GM10248 (cell line): ENCODE measurements at places on chromosomes 3 and 15.

DNA sequence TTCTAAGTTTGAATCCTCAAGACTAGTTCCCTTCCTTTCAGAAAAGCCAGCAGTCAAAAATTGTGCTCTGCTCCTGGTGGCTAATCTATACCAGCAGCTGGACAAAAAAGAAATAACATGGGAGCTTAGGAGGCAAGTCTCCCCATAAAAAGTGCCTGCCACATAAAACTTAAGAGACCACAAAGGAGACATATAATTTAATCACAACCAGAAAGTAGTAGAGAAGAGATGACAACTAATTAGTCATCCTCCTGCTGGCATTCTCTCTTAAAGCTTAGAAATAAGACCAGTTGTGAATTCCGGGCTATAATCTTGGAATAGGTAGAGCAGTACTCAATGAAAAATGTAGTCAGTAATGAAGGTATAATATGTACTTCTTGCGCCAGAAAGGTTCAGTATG lies 20.2 kb upstream of the IMPG2 start:
- DNase-seq, result no peak

DNA sequence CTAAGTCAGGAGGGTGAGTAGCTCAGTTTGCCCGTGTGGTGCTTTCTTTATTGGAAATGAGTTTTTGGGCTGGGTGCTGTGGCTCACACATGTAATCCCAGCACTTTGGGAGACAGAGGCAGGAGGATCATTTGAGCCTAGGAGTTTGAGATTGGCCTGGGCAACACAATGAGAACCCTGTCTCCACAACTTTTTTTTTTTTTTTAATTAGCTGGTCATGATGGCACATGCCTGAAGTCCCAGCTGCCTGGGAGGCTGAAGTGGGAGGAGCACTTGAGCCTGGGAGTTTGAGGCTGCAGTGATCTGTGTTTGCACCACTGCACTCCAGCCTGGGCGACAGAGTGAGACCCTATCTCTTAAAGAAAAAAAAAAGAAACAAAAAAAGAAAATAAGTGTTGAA lies 174.9 kb downstream of the NSMCE3 start:
- DNase-seq, result no peak

DNA sequence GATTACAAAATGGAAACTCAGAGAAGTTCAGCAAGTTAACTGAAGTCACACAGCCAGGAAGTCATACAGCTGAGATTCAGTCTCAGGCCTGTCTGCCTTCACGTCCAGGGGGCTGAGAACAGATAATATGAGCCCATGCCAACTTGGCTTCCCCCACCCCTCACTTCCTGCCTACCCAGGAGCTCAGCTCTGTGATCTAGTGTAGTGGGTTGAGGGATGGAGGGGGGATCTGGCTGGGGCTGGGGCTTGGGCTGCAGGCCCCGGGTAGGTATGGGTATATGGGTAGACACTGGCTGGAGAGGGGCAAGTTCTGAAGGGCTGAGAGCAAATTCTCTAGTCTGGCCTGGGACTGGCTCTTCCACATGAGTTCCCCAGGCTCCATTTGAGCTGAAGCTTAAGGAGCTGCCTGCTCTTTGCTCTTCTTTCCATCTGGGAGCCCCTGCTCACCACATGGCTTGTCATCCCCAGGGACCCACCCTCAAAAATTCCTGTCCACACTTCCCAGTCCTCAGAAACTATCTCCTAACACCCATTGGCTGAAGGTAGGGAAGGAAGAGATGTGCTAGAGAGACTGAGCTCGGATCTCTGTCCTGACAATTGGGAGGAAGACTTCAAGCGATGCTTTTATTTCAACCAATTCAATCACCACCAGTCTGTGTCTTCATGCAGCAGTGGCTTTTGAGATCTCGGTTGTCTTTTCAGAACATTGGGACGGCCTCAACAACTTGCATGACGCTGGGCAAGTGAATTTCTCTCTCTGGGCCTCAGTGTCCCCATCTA lies 2.0 kb downstream of the RASGRF1 start:
- no peak for DNase-seq

- no peak for DNase-seq
Observed at GRCh38 chr3:176848431-176849214, 348.7 kb downstream of the TBL1XR1 start.

DNA sequence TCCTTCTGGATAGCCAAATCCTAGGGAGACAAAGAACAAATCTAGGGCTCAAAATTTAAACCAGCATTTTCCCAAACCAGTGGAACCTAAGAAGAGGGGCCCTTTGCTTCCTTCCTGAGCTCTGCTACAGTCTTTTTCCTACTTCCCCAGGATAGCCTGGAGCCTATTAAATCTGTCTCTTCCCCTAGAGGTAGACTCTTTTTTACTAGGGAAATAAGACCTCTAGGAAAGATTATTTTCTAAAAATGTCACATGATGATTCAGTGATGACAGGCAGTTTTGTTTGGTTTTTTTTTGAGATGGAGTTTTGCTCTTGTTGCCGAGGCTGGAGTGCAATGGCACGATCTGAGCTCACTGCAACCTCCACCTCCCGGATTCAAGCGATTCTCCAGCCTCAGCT lies 18.5 kb downstream of the RMDN3 start:
- DNase-seq, result no peak

- no peak for DNase-seq
Observed at GRCh38 chr15:72205273-72205672, 7.7 kb upstream of the GRAMD2A start.

GRCh38 chr15:81923561-81924350 lies 122.1 kb downstream of the MEX3B start:
- no peak for DNase-seq

DNA sequence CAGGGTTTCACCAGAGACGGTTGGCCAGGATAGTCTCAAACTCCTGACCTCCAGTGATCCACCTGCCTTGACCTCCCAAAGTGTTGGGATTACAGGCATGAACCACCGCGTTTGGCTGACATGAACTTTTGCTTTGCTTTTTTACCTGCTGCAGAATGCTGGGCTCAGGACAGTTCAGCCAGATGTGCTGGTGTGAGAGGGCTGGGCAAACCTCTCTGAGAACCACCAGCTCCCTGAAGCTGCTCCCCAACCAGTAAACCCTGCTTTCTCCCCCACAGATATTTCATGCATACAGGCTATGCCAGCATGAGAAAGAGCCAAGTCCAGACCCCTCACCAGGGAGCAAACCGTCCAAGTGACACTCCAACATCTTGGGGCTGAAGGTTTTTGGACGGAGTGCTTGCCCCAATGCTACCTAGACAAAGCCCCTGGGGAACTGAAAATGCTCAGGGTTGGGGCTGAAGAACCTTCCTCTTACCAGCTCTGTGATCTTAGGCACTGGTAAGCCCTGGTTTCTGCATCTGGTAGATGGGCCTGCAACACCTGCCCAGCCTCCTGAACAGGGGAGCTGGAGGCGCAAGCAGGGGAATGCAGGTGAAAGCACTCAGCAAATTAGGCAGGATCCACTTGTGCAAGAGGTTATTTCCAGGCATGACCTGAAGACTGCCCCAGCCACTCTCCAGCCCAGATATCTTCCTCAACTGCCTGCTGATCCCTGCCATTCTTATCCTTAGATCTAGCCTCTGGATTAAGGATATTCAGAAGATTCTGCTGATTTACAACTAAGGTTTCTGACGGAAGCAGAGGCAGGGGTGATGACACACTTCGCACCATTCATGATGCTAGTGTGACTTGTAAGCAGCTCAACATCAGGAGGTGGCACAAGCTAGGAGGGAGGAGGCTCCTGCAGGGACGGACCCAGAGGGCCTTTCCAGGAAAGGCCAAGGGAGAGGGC lies 78.8 kb downstream of the TLE3 start:
- peak; percentile 41 for DNase-seq

DNA sequence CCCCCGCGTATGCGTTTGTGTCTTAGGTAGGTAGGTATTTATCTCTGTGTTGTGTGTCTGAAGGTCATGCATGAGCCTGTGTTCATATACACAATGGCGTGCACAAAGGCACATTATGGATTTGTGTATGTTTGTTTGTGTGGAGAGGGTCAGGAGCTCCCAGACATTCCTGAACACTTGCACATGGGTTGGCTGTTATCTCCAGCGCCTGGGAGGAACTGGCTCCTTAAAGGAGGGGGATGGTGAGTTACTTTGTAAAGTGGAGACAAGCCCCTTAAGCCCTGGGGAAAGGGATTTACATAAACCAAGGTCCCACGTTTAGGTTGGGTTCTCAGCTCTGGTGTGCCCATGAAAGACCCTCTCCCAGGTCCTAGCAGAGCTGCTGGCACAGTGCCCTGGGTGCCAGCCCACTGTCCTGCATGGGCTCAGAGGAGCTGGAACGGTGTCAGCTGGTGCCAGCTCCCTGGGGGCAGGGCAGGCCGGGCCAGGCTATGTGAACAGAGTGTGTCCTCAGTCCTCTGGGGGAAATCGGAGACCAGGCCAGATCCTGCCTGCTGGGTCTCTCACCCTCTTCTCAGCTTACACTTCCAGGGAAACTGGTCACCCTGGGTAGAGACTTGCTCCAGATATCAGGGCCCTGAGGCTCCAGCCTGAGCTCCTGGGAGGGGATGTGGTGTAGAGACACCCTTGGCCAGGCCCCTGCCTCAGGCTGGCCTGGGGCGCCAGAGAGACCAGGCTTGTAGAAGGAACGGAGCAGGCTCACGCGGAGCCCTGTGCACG lies 25.1 kb downstream of the SNX33 start:
- no peak for DNase-seq

GRCh38 chr3:197306374-197307086 lies 8.1 kb upstream of the DLG1 start:
- no peak for DNase-seq

DNA sequence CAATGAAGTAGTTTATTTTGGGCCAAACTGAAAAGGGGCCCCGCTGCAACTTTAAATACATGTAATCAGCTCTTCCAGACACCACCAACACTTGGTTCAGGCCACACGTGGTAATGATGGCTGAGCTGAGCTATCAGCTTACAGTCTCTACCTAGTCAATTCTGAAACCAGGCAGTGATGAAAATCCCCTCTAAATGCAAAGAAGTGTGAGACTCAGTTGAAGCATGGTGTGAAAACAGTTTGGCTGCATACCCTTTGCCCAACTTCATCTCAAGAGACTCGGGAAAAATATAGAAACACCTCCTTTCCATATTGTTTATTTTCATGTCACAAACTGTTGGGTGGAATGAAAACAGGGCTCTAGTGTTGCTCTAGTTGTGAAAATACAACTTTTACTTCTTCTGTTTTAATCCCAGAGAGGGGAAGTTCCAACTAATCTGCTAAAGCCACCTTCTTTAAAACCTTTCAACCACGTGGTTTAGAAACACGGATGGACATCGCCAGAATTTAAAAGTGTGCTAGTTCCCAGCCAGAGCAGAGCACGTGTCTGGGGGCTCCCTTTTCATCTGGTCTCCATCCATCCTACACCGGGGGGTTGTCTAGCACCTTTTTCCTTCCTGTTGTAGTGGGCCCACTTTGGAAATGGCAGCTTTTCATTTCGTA lies 229.1 kb downstream of the EPHB1 start:
- DNase-seq, result no peak

GRCh38 chr3:88703501-88704059 lies 403.8 kb upstream of the EPHA3 start:
- DNase-seq, result no peak

DNA sequence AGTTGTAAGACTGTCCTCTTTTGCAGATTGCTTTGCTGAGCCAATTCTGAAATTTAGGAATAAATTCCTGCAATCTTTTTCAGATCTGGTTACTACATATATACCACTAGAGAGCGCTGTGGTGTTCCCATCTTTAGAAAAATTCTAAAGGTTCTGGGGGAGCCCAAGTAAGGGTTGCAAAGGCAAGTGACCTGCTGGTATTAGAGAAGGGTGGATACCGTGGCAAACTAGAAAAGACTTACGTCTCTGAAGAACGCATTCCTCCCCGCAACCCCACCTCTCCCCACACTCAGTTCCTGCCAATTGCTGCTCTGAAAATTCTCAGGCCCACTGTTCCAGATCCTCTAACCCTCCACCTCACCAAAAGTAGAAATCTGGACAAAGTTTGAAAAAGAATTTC lies 48.5 kb downstream of the EFHB start:
- DNase-seq, result peak; percentile 50

DNA sequence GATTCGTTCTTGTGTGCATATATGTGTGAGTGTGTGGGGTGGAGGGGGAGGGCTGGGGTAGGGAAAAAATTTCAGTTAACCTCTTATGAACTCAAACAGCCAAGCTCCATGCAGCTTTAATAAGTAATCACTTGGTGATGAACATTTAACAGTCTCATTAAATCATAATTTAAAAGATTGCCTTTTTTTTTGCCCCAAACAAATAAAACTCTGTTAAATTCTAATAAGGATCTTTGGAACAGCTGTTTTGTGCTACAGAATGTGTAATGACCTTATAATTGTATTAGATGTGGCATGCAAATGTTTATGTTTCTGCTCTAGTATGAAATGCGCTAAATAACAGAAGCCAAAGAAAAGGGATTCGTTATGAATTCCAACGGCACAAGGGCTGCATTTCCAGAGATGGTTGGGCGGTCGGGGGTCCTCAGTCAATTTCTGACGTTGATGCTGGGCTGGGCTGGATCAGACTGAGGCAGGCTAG lies 80.0 kb upstream of the RORA start:
- no peak for DNase-seq

DNA sequence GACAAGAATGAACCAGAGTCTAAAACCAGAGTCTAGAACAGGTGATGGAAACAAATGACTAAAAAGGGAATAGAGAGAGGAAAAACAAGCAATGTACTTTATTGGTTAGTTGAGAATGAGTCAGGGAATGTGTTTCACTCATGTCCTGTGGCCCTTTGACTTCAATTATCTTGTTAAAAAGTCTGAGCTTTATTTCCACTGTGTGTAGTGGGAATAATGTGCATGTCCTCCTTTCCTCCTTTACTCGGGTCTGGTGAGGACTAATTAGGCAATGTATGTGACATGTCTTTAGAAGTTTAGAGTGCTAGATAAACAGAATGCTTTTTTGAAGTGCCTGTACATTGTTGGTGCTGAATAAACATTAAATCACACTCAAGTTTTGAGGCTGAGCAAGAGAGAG lies 21.3 kb downstream of the LSAMP start:
- no peak for DNase-seq

DNA sequence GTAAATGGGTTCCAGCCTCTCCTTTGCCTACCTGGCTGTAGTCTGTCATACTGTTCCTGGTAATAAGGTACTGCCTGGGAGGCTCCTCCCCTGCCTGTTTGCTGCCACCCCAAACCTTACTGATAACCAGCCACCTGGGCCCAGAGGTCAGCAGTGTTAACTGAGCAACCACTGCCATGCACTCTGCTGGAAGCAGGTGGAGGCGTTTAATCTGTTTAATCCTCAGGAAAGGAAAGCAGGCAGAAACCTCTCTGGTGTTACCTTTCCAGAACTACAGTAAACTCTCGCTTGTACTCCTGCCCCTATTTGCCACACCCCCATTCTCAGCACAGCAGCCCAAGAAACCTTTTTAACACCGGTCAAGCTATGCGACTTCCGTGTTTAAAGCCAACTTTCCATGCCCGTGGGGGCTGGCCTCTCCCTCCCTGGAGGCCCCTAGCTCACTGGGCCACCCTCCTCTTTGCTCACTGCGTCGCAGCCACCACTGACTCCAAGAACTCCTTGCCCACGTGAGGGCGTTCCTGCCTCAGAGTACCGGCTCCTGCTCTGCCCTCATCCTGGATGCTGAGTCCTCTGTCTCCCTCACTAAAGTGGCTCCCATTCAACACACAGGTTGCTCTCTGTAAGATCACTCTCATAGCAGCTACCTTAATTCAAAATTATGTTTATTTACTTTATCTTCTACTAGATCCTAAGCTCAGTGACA lies 8.3 kb downstream of the BDH1 start:
- no peak for DNase-seq

GRCh38 chr15:59699810-59700431 lies 10.8 kb upstream of the BNIP2 start:
- no peak for DNase-seq

- DNase-seq, result no peak
Observed at GRCh38 chr15:25830844-25831451, 32.2 kb downstream of the ATP10A start.
